ENCODE measurements at places on chromosomes 12 and 14. TPM values are rescaled to one million over a fixed set of nuclear protein-coding genes. Genes with fewer than 3 reads are reported as not detected.

KRT1 gene
- polyA plus RNA-seq, result not detected

AACS gene
- 7.7 TPM for polyA plus RNA-seq

GRCh38 chr14:33039311-33039710, 100.6 kb downstream of the NPAS3 start:
- DNase-seq, result no peak

DNA sequence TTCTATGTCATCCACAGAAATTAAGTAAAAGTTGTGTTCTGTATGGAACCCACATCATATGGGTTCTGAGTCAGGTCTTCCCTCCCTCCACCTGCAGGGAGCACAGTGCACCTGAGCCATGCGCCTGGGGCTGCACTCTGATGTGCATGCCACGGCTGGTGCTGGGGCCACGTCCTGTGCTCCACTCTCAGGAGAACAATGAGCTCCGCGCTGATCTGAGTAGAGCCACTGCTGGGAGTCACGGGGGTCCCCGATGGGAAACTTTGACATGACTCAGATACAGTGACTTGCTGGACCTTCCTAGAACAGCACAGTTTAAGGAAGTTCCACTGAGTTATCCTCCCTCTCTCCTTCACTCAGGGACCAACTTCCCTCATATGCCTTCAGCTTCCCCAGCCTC, 683.4 kb downstream of the TMEM121 start:
- no peak for DNase-seq
